ENCODE measurements at places on chromosomes 4 and X. TPM values are rescaled to one million over a fixed set of nuclear protein-coding genes. Genes with fewer than 3 reads are reported as not detected.

Gene NDST4
- not detected for total RNA-seq

Gene SPANXB1
- total RNA-seq = not detected

GRCh38 chrX:110795645-110796406 lies at the start of gene CHRDL1:
Gene CHRDL1 (minus strand): TSS chrX:110795817. CDS start chrX:110792181, 3,636 bp downstream.
- no peaks in the 10 kb centered on the region for H3K4me1 ChIP-seq
- no peak within 1 kb of the TSS for H3K4me3 ChIP-seq
- H3K36me3 ChIP-seq = no peaks in the 10 kb centered on the region
- H3K27ac ChIP-seq = no peak within 1 kb of the TSS

DNA sequence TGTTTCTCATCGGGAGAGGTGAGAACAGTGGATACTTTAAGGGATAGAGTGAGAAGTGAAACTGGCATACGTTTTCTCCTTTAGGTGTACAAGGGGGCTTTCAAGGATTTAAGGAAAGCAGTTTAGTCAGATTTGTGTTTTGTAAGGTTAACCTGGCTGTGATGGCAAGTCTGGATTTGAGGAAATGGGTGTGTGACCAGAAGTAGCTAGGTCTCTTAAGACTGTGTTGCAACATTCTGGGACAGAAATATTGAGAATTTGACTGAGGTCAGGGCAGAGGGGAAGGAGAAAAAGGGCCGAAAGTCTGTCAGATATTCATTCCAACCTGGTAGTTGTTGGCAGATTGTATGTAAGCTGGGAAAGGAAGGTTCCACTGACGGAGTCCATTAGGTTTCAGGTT lies 10.4 kb upstream of the GABRE start:
- H3K4me1 ChIP-seq = no peaks in the 10 kb centered on the region
- no peak for DNase-seq
- H3K36me3 ChIP-seq = no peaks in the 10 kb centered on the region
- no peak overlapping the region for H3K4me3 ChIP-seq
- H3K27me3 ChIP-seq = no peaks in the 10 kb centered on the region
- H3K27ac ChIP-seq = no peak overlapping the region

DNA sequence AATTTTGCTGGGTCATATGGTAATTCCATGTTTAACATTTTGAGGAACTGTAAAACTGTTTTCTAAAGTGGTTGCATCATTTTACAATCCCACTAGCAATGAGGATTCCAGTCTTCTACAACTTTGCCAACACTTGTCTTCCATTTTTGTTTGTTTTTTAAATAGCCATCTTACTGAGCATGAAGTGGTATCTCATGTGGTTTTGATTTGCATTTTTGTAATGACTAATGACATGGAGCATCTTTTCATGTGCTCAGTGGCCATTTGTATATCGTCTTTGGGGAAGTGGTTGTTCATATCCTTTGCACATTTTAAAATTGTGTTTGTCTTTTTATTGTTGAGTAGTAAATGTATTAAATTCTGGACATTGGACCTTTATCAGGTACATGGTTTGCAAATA lies 94.7 kb downstream of the TMEM131L start:
- no peak overlapping the region for H3K4me3 ChIP-seq
- no peak overlapping the region for H3K27ac ChIP-seq
- H3K27me3 ChIP-seq = no peaks in the 10 kb centered on the region
- DNase-seq = no peak
- H3K4me1 ChIP-seq = peaks cover 21% of the 10 kb centered on the region
- peaks cover 67% of the 10 kb centered on the region for H3K36me3 ChIP-seq

- no peak overlapping the region for H3K27ac ChIP-seq
- H3K27me3 ChIP-seq = no peaks in the 10 kb centered on the region
- H3K36me3 ChIP-seq = peaks cover 52% of the 10 kb centered on the region
Measured at GRCh38 chr4:39320381-39321115, 45.6 kb downstream of the RFC1 start.
